CD4-positive, alpha-beta T cell (primary cell): ENCODE measurements at places on chromosomes 2 and 18. TPM values are rescaled to one million over a fixed set of nuclear protein-coding genes. Genes with fewer than 3 reads are reported as not detected.
A peak's percentile ranks its signal among the peaks of the same experiment; 100 is the strongest.

GRCh38 chr18:32019251-32019948, 775 bp downstream of the RNF125 start:
- H3K4me1 ChIP-seq: peaks cover 44% of the 10 kb centered on the region
- H3K4me3 ChIP-seq: peak overlapping the region; percentile 99
- peak overlapping the region; percentile 82 for H3K27ac ChIP-seq
- no peaks in the 10 kb centered on the region for H3K27me3 ChIP-seq

GRCh38 chr2:75356865-75357264, 157.5 kb upstream of the TACR1 start:
- no peak for DNase-seq
- H3K36me3 ChIP-seq: no peaks in the 10 kb centered on the region

GRCh38 chr2:157264099-157264498, 6.6 kb downstream of the GALNT5 start:
- H3K4me3 ChIP-seq: no peak overlapping the region
- DNase-seq: no peak
- no peak overlapping the region for H3K27ac ChIP-seq
- H3K4me1 ChIP-seq: peaks cover 5% of the 10 kb centered on the region
- no peaks in the 10 kb centered on the region for H3K27me3 ChIP-seq

GRCh38 chr2:44740678-44741077, 200.8 kb upstream of the SIX3 start:
- H3K4me3 ChIP-seq: no peak overlapping the region
- H3K4me1 ChIP-seq: no peaks in the 10 kb centered on the region
- no peak overlapping the region for H3K27ac ChIP-seq
- H3K27me3 ChIP-seq: no peaks in the 10 kb centered on the region
- no peaks in the 10 kb centered on the region for H3K36me3 ChIP-seq
- DNase-seq: no peak

DNA sequence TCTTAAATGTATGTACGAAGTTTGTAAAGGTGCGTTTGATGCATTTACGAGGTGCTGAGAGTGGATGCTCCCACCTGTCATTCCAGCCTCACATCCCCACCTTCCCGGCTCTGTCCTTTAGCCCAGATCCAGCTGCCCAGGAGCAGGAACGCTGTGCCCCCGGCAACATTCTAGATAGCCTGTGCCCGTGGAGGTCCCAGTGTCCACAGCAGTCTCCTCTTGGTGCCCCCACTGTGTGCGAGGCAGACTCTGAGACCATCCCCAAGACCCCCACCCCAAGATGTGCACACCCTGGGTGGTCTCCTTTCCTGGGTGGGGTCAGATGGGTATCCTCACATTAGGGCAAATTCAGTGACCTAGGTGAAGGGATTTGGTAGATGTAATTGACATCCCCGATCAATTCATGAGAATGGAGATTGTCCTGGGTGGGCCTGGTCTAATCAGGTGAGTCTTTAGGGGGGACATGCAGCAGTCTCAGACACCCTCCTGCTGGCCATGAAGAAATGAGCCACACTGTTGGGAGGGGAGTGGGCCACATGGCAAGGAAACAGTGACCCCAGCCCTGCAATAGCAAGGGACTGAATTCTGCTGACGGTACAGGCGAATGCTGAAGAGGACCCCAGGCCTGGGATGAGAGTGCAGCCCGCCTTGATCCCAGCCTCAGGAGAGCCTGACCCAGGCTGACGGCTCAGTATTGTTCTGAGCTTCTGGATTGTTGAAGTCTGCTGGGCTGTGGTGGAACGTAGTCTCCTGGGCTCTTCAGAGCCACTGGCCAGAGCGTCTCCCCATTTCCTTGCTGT, 203.3 kb downstream of the FAM210A start:
- H3K27me3 ChIP-seq: no peaks in the 10 kb centered on the region
- peaks cover 27% of the 10 kb centered on the region for H3K36me3 ChIP-seq
- DNase-seq: no peak
- H3K4me1 ChIP-seq: peaks cover 5% of the 10 kb centered on the region

DNA sequence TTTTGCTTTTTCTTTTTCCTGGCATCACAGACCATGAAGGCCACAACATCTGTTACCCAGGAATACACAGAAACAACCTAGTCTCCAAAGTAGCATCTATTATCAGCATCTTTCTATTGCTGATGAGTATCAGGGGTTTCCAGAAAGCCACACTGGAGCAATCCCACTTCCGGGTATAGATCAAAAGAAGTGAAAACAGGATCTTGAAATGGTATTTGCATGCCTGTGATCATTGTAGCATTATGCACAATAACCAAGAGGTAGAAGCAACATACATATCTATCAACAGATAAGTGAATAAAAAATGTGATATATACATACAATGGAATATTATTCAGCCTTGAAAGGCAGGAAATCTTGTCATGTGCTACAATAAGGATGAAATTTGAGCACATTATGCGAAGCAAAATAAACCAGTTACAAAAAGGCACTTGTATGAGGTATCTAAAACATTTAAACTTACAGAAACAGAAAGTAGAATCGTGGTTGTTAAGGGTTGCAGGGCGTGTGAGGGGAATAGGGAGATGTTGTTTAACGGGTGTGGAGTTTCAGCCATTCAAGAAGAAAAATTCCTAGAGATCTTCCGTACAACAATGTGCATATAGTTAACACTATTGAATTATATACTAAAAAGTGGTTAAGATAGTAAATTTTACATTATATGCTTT, 115.1 kb downstream of the KCNE4 start:
- no peaks in the 10 kb centered on the region for H3K36me3 ChIP-seq
- no peaks in the 10 kb centered on the region for H3K27me3 ChIP-seq
- no peaks in the 10 kb centered on the region for H3K4me1 ChIP-seq
- H3K27ac ChIP-seq: no peak overlapping the region

GRCh38 chr2:214648520-214648919, 161.0 kb downstream of the BARD1 start:
- no peak overlapping the region for H3K27ac ChIP-seq
- no peak for DNase-seq
- H3K4me1 ChIP-seq: no peaks in the 10 kb centered on the region
- H3K4me3 ChIP-seq: no peak overlapping the region
- no peaks in the 10 kb centered on the region for H3K36me3 ChIP-seq

GRCh38 chr18:26925313-26925712, 59.8 kb upstream of the AQP4 start:
- H3K36me3 ChIP-seq: no peaks in the 10 kb centered on the region
- H3K4me3 ChIP-seq: no peak overlapping the region
- no peaks in the 10 kb centered on the region for H3K27me3 ChIP-seq
- no peaks in the 10 kb centered on the region for H3K4me1 ChIP-seq
- H3K27ac ChIP-seq: no peak overlapping the region

DNA sequence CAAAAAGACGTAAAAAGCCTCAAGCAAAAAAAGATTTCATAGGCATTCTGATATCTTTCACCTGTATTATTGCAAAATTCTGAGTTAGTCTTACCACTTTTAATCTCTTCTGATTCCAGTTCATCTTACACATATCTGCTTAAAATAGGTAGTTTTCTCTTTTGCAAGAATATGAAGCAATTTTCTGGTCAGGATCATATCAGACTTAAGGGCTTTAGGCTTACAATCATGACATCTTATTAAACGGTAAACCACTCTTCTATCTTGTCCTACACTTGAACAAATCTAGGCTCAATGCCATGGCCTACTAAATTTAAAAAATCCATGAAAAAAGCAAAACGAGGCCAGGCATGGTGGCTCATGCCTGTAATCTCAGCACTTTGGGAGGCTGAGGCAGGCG, 50.1 kb upstream of the GAREM1 start:
- no peaks in the 10 kb centered on the region for H3K4me1 ChIP-seq
- no peaks in the 10 kb centered on the region for H3K36me3 ChIP-seq

DNA sequence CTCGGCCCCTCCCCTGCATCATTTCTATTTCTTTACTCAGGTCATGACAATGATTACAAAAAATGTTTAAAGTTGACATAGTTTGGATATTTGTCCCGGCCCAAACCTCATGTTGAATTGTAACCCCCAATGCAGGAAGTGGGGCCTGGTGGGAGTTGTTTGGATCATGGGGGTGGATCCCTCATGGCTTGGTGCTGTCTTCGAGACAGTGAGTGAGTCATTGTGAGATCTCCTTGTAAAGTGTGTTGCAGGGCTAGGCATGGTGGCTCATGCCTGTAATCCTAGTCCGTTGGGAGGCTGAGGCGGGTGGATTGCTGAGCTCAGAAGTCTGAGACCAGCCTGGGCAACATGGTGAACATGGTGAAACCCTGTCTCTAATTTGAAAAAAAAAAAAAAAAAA, 9.2 kb upstream of the MAP4K4 start:
- H3K27ac ChIP-seq: no peak overlapping the region
- no peaks in the 10 kb centered on the region for H3K36me3 ChIP-seq
- no peak for DNase-seq
- peaks cover 12% of the 10 kb centered on the region for H3K4me1 ChIP-seq

- no peak for DNase-seq
- no peaks in the 10 kb centered on the region for H3K4me1 ChIP-seq
- H3K27ac ChIP-seq: no peak overlapping the region
Measured at GRCh38 chr2:120805602-120806001, 69.9 kb downstream of the GLI2 start.

GRCh38 chr2:188369365-188369764, 77.7 kb downstream of the GULP1 start:
- H3K36me3 ChIP-seq: no peaks in the 10 kb centered on the region
- H3K4me1 ChIP-seq: no peaks in the 10 kb centered on the region
- no peak overlapping the region for H3K4me3 ChIP-seq
- no peak for DNase-seq

DNA sequence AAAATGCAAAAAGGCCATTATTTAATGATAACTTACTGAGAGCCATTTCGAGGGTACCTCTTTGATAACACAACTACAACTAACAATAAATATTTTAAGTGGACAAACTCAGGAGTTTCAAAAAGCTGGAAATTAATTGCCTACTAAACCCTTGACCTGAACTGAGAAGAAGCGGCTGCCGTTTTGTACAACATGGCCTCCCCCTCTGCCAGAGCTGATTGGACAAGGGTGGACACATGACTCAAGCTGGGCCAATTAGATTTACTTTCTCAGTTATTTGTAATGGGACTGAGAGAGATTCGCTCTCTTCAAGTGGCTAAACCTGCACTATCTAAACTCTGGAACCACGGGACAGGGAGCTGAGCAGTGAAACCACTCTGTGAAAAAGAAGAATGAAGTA, 135.9 kb upstream of the SERPINE2 start:
- no peak overlapping the region for H3K4me3 ChIP-seq
- H3K36me3 ChIP-seq: no peaks in the 10 kb centered on the region
- no peaks in the 10 kb centered on the region for H3K27me3 ChIP-seq
- DNase-seq: no peak
- H3K4me1 ChIP-seq: no peaks in the 10 kb centered on the region

GRCh38 chr2:231104115-231104713, 20.6 kb downstream of the HTR2B start:
- DNase-seq: peak; percentile 54
- no peaks in the 10 kb centered on the region for H3K4me1 ChIP-seq
- H3K36me3 ChIP-seq: peaks cover 30% of the 10 kb centered on the region
- no peak overlapping the region for H3K27ac ChIP-seq
- H3K27me3 ChIP-seq: no peaks in the 10 kb centered on the region

DNA sequence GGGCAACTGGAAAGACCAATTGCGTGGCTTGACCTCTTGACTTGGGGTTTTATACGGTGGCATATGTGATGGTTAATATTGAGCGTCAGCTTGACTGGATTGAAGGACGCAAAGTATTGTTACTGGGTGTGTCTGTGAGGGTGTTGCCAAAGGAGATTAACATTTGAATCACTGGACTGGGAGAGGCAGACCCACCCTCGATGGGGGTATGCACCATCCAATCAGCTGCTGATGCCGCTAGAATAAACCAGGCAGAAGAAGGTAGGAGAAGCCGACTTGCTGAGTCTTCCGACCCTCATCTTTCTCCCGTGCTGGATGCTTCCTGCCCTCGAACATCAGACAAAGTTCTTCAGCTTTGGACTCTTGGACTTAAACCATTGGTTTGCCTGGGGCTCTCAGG, 34.2 kb upstream of the YPEL5 start:
- H3K27me3 ChIP-seq: no peaks in the 10 kb centered on the region
- no peaks in the 10 kb centered on the region for H3K4me1 ChIP-seq

- no peak for DNase-seq
- no peak overlapping the region for H3K4me3 ChIP-seq
- no peaks in the 10 kb centered on the region for H3K4me1 ChIP-seq
- H3K27ac ChIP-seq: no peak overlapping the region
- H3K36me3 ChIP-seq: no peaks in the 10 kb centered on the region
Measured at GRCh38 chr2:132473174-132473883, 56.7 kb downstream of the GPR39 start.

- H3K27ac ChIP-seq: no peak overlapping the region
- no peaks in the 10 kb centered on the region for H3K36me3 ChIP-seq
- no peaks in the 10 kb centered on the region for H3K27me3 ChIP-seq
- no peaks in the 10 kb centered on the region for H3K4me1 ChIP-seq
Measured at GRCh38 chr2:24409700-24410556, 49.6 kb upstream of the ITSN2 start.

- no peak overlapping the region for H3K4me3 ChIP-seq
- H3K4me1 ChIP-seq: peaks cover 3% of the 10 kb centered on the region
- no peaks in the 10 kb centered on the region for H3K27me3 ChIP-seq
- no peak overlapping the region for H3K27ac ChIP-seq
- no peaks in the 10 kb centered on the region for H3K36me3 ChIP-seq
- no peak for DNase-seq
Measured at GRCh38 chr18:47873625-47874024, 56.8 kb downstream of the SMAD2 start.

DNA sequence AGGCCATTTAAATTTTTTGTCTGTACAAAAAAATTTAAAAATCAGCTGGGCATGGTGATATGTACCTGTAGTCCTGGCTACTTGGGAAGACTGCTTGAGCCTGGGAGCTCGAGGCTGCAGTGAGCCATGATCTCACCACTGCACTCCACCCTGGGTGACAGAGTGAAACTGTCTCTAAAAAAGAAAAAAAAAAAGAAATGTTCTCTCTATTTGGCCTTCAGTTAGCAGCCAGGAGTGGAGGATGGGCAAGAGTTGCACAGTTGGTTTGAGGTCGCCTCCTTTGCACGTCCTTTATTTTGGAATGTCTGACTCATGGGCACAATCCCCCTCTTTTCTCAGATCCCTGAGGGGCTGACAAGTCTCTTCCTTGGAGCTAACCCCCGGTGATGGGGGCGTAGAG, 26.3 kb downstream of the ITM2C start:
- no peak overlapping the region for H3K4me3 ChIP-seq
- H3K36me3 ChIP-seq: no peaks in the 10 kb centered on the region
- H3K27me3 ChIP-seq: no peaks in the 10 kb centered on the region
- no peak for DNase-seq
- H3K4me1 ChIP-seq: peaks cover 17% of the 10 kb centered on the region

GRCh38 chr2:233766416-233766815, 6.3 kb downstream of the UGT1A1 start:
- H3K36me3 ChIP-seq: no peaks in the 10 kb centered on the region
- H3K27me3 ChIP-seq: peaks cover 3% of the 10 kb centered on the region
- no peaks in the 10 kb centered on the region for H3K4me1 ChIP-seq
- no peak overlapping the region for H3K27ac ChIP-seq

Gene ELOA2
- total RNA-seq: not detected

Gene XRCC5
- total RNA-seq: 126 TPM

Gene CYP20A1
- total RNA-seq: 22.6 TPM

Gene PARD3B
- 0.87 TPM for total RNA-seq

Gene MROH2A
- total RNA-seq: not detected

Gene GAREM1
- total RNA-seq: 0.34 TPM

Gene NAT8
- not detected for total RNA-seq
